NCI-H1417 treated with DMSO at 0.1 percent for 48 hours (cell line): ENCODE measurements at places on chromosomes 4 and X.

DNA sequence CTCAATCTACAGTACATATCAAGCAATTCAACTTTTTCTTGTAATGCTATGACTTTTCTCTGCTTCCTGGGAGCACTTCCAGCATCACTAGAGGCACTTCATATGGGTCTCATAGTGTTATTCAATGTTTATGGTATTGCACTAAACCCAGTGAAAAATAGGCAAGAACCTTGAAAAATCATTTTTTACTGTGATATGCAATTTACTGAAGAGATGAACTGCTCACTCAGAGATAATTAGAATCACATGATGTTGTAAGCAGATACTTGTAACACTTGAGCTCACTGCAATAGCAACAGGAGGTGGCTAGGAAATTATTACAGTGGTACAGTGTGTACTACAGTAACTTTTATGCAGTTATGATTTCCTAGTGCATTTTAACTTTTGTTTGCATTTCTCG lies 93.3 kb downstream of the RASGEF1B start:
- no peak for DNase-seq

DNA sequence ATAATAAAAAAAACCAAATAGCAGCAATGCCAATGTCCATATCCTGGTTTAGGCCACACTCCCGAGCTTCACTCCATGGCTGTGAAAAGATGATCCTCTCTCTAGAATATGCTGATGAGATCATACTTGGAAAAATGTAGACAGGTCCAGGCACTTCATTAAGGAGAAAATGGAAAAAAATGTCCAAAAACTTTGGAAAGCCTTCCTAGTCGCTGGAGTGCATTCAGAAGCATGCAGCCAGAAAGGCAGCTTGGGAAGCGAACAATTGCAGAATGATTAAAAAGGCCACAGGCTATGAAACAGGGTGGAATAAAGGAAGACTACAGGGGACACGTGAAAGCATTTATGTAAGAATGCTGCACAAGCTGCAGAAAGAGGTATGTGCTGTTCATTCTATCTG lies 165.6 kb upstream of the HCCS start:
- DNase-seq, result no peak

GRCh38 chrX:145715641-145716138 lies 101.9 kb upstream of the SLITRK2 start:
- DNase-seq, result no peak

DNA sequence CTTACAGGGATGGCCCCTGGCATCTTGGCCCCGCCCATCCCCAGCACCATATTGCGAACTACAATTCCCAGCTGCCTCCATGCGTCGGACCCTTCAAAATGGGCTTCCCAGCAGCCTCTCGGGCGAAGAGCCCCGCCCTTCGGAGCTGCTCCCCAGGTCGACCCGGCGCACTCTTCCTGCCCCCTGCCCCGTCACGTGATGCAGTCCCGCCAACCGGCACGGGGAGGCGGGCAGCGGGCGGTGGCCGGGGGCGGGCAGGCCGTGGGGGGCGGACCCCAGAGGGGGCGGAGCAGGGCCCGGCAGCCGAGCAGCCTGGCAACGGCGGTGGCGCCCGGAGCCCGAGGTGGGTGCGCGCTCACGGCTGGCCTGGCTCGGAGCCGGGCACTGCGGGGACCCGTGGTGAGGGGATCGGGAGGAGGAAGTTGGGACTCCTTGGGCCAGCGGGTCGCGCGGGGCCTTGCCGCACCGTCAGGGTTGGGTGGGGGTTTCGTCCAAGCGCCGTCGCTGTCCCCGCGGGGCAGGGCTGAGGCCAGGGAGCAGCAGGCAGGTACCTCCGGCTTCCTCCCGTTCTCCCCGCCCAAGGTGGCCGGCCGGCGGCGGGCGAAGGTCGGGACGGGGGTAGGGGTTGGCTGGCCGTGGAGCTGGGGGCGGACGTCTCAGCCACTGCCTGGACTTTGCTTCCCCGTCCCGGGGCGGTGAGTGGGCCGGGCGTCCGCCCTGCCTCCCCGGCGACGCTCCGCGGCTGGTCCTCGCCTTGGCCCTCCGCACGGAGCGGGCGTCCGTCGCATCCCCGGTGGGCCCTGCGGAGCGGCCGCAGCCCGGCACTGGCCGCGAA lies at the start of gene MTM1:
Gene MTM1, plus strand, starts transcription at position 302 of the 835 bp plus-strand sequence. CDS start 23,994 bp downstream, outside the sequence.
- DNase-seq, result peak; percentile 67

DNA sequence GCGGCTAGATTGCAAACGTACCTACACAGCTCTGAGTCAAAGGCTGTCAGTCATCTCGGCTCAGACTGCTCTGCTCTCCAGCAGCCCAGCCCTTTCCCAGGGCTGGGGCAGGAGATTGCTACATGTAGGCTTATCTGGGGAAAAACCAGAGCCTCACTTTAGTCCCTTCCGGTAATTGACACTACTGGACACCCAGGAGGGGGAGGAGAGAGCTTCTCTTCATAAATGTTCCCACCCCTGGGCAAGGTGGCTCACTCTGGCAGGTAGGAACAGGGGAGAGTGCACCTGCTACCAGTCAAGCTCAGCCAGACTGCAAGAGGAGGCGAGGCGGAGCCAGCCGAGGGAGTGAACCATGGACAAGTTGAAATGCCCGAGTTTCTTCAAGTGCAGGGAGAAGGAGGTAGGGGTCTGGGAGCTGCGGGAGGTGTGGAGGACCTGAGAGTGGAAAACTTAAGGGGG lies at the start of gene SLC6A14:
Gene SLC6A14, plus strand, starts transcription at position 249 of the 459 bp plus-strand sequence. Its CDS starts 104 bp downstream, at position 353.
- no peak for DNase-seq

DNA sequence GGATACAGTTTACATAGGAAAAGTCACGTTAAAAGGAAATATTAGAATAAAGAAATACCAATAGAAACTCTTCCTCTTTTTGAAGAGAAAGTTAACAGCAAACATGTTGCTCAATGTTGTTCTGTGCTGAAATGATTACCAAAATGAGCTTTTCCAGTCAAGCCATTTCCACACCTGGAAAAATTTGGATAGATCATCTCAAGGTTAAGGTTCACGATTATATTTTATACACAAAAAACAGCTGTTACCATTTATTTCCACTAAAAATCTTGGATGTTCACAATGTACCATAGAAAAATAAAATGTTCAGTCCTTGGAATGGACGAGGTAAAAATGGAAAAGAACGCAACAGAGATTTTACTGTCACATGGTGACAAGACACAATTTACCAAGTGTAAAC lies 218.7 kb downstream of the SCFD2 start:
- no peak for DNase-seq

- DNase-seq, result no peak
These were observed 116.9 kb downstream of the VEGFC start for GRCh38 chr4:176675810-176676209.

DNA sequence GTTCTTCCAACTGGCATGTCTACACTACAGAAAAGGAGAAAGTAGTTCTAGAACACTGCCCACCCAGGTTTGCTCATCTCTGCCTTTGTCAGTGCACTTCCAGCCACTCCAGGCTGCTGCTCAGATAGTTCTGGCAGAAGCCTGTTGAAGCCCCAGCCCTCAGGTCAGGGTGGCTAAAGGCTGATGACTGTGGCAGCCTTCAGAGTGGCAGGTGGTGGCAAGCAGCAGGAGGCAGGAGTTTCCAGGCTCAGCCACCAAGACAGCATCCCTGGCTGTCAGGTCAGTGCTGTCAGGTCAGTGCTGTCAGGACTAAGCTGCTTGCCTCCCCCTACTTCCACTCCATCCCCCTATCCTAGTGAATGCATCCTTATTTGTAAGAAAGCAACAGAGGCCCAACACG lies 100.4 kb downstream of the MAMLD1 start:
- no peak for DNase-seq

DNA sequence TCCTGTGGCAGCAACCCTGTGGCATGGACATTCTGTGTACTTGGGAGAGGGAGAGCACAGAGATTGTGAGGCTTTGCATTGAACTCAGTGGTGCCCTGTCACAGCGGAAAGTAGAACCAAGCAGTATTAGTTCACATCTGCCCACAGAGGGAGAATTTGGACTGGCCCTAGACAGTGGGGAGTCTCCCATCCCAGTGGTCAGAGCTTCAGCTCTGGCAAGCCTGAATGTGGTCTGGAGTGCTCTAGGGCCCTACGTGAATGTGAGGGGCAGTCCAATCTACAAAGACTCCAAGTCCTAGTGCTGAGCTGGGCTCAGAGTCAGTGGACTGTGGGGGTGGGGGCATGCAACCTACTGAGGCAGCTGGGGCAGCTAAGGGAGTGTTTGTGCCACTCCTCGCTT lies 34.8 kb downstream of the ZIC3 start:
- no peak for DNase-seq

DNA sequence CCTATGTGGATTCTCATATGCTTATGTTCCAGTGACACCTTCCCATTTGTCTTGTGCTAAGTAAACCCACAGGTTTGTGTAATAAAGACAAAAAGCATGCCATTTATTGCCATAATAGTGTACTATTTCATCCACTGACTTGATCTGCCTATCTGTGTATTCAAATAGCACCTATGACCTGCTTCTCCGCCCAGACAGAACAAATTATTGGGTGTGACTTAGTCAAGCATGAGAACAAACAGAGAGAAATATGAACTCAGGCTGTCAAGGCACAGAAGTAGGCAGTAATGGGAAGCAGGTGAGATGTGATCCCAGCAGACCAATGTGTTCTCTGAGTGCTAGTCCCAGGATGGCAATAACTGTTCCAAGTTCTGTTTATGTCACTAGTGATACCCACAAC lies 25.4 kb downstream of the ELOVL6 start:
- DNase-seq, result peak; percentile 47
